ENCODE measurements at places on chromosomes 6 and 20. TPM values are rescaled to one million over a fixed set of nuclear protein-coding genes. Genes with fewer than 3 reads are reported as not detected.

The KCTD20 gene
- 44.0 TPM for total RNA-seq

- no peak overlapping the region for H3K4me3 ChIP-seq
- no peaks in the 10 kb centered on the region for H3K36me3 ChIP-seq
- no peak for DNase-seq
Observed at GRCh38 chr6:118080547-118080946, 173.5 kb downstream of the SLC35F1 start.

The C6orf89 gene
- 34.6 TPM for total RNA-seq

- peak overlapping the region; percentile 34 for H3K4me3 ChIP-seq
- H3K36me3 ChIP-seq = no peaks in the 10 kb centered on the region
- H3K27ac ChIP-seq = peak overlapping the region; percentile 69
- H3K27me3 ChIP-seq = no peaks in the 10 kb centered on the region
- DNase-seq = peak; percentile 85
Observed at GRCh38 chr20:62117658-62118057, 4.6 kb upstream of the LSM14B start.

GRCh38 chr20:63442100-63442493, 30.4 kb downstream of the KCNQ2 start:
- DNase-seq = no peak
- no peaks in the 10 kb centered on the region for H3K27me3 ChIP-seq
- H3K4me3 ChIP-seq = no peak overlapping the region
- H3K36me3 ChIP-seq = no peaks in the 10 kb centered on the region
- H3K4me1 ChIP-seq = peaks cover 17% of the 10 kb centered on the region

- H3K4me1 ChIP-seq = no peaks in the 10 kb centered on the region
- DNase-seq = no peak
Observed at GRCh38 chr6:25130518-25130917, 148.7 kb upstream of the CARMIL1 start.

- DNase-seq = peak; percentile 96
- H3K4me3 ChIP-seq = peak within 1 kb of the TSS; percentile 59
- H3K4me1 ChIP-seq = peaks cover 7% of the 10 kb centered on the region
- no peaks in the 10 kb centered on the region for H3K27me3 ChIP-seq
- peaks cover 18% of the 10 kb centered on the region for H3K36me3 ChIP-seq
- H3K27ac ChIP-seq = peak within 1 kb of the TSS; percentile 65
Observed at GRCh38 chr6:41779788-41780550, at the start of gene FRS3. Gene FRS3 (minus strand): TSS chr6:41779900. CDS start chr6:41776987, 2,913 bp downstream.

GRCh38 chr20:32543570-32544259, 41.4 kb downstream of the NOL4L start:
- DNase-seq = no peak
- no peaks in the 10 kb centered on the region for H3K36me3 ChIP-seq
- H3K4me3 ChIP-seq = no peak overlapping the region
- H3K27ac ChIP-seq = peak overlapping the region; percentile 90
- H3K27me3 ChIP-seq = no peaks in the 10 kb centered on the region

The RAB44 gene
- not detected for total RNA-seq

The MUC22 gene
- not detected for total RNA-seq

- no peak for DNase-seq
- no peak overlapping the region for H3K27ac ChIP-seq
- no peaks in the 10 kb centered on the region for H3K36me3 ChIP-seq
Observed at GRCh38 chr20:50450493-50450826, 59.7 kb upstream of the PTPN1 start.

The HUS1B gene
- total RNA-seq = 3.5 TPM

GRCh38 chr20:63783970-63784369, 44.4 kb downstream of the SLC2A4RG start:
- no peak for DNase-seq
- no peaks in the 10 kb centered on the region for H3K27me3 ChIP-seq
- no peaks in the 10 kb centered on the region for H3K36me3 ChIP-seq
- peaks cover 8% of the 10 kb centered on the region for H3K4me1 ChIP-seq
- H3K27ac ChIP-seq = no peak overlapping the region
- no peak overlapping the region for H3K4me3 ChIP-seq

DNA sequence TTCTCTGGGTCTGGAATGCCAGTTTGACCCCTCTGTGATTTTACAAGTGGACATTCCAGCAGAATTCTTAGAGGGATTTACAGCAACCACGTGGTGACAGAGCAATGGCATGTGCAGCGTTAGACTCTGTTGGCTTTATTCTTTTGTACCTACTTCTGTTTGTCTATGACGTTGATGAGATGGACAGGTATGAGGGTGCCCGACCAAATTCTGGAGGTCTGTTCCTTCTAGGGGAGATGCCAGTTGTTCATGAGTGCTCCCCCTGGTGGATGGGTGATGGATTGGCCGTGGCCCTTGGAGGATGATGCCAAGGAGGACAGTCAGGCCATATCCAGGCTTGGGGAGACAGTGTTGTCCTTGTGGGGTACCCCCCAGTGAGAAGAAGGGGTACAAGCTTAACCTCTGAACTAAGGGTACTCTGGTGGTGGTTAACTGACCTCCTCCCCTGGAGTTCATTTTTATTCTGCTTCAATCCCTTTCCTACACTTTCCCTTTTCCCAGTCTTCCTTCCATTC, 198.6 kb downstream of the DTNBP1 start:
- no peak overlapping the region for H3K4me3 ChIP-seq
- H3K27ac ChIP-seq = no peak overlapping the region
- peak; percentile 39 for DNase-seq
- no peaks in the 10 kb centered on the region for H3K27me3 ChIP-seq
- H3K36me3 ChIP-seq = no peaks in the 10 kb centered on the region

- DNase-seq = no peak
- H3K36me3 ChIP-seq = no peaks in the 10 kb centered on the region
- no peaks in the 10 kb centered on the region for H3K27me3 ChIP-seq
- H3K27ac ChIP-seq = no peak overlapping the region
- no peak overlapping the region for H3K4me3 ChIP-seq
- no peaks in the 10 kb centered on the region for H3K4me1 ChIP-seq
Observed at GRCh38 chr6:160379466-160379865, 31.3 kb downstream of the SLC22A3 start.

The SLC17A2 gene
- not detected for total RNA-seq
